ENCODE measurements at places on chromosomes 6 and 20.

DNA sequence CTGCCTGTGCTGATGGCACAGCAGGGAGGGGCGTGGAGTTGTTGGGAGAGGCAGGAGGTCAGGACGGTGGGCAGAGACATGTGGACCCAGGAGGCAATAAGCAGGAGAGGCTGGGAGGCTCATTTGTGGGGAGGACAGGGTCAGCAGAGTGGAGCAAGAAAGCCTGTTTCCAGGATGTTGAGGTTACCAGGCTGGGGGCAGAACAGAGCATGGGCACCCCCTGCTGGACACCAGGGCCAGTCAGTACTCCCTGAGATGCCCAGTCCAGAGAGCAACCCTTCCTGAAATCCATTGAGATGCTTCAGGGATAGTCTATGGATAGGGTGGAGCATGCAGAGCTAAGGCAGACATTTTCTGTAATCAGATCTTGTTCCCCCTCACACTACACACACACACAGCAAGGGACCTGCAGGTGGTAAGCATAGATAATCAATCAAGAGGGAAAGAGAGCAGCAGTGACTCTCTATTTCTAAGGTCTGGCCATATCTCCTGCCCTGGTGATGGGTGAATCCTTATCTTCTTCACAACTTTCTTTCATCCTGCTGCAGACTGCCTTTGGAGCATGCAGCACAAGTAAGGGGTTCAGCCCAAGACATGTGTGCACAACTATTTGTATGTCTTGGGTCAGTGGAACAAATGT lies 41.7 kb downstream of the MOCS1 start:
- DNase-seq: peak; percentile 42

- DNase-seq: no peak
Observed at GRCh38 chr6:167791091-167791779, 35.5 kb upstream of the AFDN start.

DNA sequence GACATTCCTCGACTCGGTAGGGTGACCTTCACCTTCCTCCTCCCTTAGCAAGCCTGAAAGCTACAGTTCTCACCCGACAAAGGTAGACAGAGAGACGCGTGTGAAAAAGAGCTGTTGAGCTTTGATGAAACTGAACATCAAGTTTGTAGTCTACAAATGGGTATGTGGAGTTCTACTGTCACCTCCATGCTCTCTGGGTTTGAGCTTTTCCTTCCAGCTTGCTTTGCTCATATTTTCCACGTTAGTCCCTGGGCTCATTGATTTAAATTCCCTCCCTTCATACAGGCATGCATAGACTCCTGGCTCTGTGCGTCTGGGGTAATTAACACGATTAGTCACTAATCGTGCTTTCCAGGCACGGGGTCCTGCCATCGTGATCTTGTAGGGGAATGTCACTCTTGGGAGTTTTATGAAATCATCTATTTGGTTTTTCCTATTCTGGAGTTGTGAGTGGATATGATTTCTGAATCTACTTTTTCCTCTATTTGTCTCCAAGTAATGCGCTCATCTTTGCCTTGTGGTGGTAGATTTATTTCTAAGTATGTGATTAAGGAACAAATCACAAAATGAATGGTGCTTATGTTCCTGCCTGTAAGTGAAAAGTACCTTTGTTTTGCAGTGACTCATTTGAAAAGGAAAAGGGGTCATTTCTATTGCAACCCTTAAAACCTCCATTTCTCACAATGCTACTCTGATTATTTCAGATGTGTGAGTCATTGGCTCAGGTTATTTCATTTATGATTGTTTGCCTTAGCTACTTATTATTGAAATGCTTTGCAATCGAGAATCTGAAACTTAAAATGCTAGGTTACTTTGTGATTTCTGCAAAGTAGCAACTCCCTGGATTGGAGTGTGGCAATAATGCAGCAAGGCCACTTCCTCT lies 154.6 kb downstream of the ZDHHC14 start:
- peak; percentile 80 for DNase-seq

DNA sequence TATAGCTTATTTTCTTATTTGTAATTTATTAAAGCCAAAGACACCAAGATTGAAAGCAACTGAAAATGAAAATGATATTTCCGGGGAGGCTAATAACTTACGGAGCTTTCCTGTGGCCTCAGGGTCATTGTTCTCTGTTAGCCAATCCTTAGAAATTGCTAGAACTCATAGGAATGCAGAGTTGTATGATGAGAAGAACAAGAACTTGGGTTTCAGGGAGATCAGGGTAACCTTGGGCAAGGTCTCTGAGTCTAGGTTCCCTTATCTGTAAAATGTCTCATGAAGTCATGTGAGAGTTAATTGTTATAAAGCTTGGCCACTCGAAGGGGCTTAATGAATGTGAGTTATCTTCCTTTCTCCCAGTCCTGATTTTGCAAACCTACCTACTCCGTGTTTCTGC lies 20.1 kb upstream of the SERINC3 start:
- DNase-seq: peak; percentile 35

DNA sequence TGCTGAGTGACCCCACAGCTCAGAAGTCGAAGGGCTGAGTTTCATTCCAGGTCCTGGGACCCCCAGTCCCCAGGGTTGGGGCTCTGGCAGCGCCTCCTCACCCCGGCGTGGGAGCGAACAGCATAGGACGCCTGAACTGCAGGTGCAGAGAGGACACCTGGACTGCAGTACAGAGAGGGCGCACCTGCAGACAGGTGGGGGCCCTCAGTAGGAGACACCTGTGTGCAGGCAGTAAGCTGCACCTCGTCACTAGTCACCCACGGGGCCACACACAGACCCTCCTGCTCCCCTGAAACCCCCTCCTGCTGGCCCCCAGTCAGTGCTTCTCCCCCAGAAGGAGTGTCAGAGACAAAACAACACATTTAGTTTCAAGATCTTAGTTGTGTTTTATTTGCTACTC lies 8.6 kb upstream of the NKAIN4 start:
- no peak for DNase-seq

- peak; percentile 38 for DNase-seq
Observed at GRCh38 chr6:161035182-161035980, 43.8 kb downstream of the MAP3K4 start.

DNA sequence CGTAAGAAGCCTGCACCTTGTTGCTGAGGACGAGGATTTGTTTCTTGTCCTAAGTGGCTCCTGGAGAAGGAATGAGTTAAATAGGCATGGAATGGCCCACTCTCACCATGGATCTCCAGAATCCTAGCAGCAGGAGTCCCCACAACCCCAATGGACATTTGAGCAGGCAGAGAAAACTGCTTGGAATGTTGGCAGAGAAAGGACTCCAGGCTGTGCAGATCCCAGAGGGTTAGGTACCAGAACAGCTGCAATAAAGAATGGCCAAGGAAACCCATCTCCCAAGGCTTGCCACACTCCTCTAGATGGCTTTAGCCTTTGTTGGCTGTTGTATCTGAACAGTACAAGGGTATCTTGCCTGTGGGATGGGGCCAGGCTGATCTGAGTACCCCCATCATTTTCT lies 1415.7 kb upstream of the ADGRB3 start:
- no peak for DNase-seq

GRCh38 chr6:42263165-42263728 lies 45.6 kb upstream of the MRPS10 start:
- no peak for DNase-seq

DNA sequence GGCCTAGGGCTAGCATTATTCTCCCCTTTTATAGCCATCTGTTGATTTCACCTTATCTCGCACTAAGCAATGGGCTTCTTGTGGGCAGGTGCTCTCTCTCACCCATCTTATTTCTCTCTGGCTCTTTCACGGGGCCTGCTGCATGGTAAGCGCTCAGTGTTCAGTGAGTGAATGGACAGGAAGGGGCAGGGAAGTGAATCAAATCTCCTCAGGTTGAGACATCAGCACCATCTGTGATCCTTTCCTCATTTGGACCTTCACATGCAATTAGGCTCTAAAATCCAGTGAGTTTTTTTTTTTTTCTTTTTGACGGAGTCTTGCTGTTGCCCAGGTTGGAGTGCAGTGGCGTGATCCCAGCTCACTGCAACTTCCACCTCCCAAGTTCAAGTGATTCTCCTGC lies 76.5 kb upstream of the EZR start:
- DNase-seq: no peak

- no peak for DNase-seq
Observed at GRCh38 chr6:101818051-101818450, 424.5 kb downstream of the GRIK2 start.

- DNase-seq: no peak
Observed at GRCh38 chr6:159117563-159117962, 51.6 kb upstream of the FNDC1 start.

GRCh38 chr6:34914358-34914757 lies 25.3 kb downstream of the ANKS1A start:
- no peak for DNase-seq

- no peak for DNase-seq
Observed at GRCh38 chr20:32236048-32236533, 28.4 kb downstream of the POFUT1 start.
